Stomach (tissue), 19 donors: ENCODE measurements at places on chromosomes 7 and 10. TPM values are rescaled to one million over a fixed set of nuclear protein-coding genes. Genes with fewer than 3 reads are reported as not detected.

The POM121L12 gene
- not detected for total RNA-seq

The UTF1 gene
- not detected for total RNA-seq

The ZNF804B gene
- total RNA-seq: not detected

The HERC4 gene
- total RNA-seq: 57.2 TPM

The VAX1 gene
- not detected for total RNA-seq

The UCMA gene
- not detected for total RNA-seq

The MYO1G gene
- 4.0 TPM for total RNA-seq

The CALD1 gene
- 630 TPM for total RNA-seq

The DCLRE1C gene
- total RNA-seq: 22.6 TPM

The RHOBTB1 gene
- 52.3 TPM for total RNA-seq

The TTYH3 gene
- total RNA-seq: 16.2 TPM

The PDGFA gene
- 90.2 TPM for total RNA-seq

The CUZD1 gene
- not detected for total RNA-seq

The TMEM270 gene
- total RNA-seq: not detected

The CCDC201 gene
- not detected for total RNA-seq

The UNCX gene
- not detected for total RNA-seq

The LLCFC1 gene
- not detected for total RNA-seq

The CASTOR2 gene
- 18.8 TPM for total RNA-seq

The ITPRIP gene
- total RNA-seq: 9.2 TPM

The NAT16 gene
- total RNA-seq: not detected

The GALNT17 gene
- 0.89 TPM for total RNA-seq

The PANK1 gene
- total RNA-seq: 7.4 TPM

The AVPI1 gene
- total RNA-seq: 11.7 TPM

The SEMA3C gene
- 344 TPM for total RNA-seq

The MACROH2A2 gene
- 9.2 TPM for total RNA-seq

The HOXA7 gene
- not detected for total RNA-seq

The KCNIP2 gene
- total RNA-seq: 1.2 TPM

The AKR1C4 gene
- total RNA-seq: not detected

The MXI1 gene
- 19.7 TPM for total RNA-seq

The TFEC gene
- 0.45 TPM for total RNA-seq

The CCDC3 gene
- total RNA-seq: 9.0 TPM

The ASIC3 gene
- 25.9 TPM for total RNA-seq

The SLC29A4 gene
- total RNA-seq: 2.4 TPM

The EGR2 gene
- total RNA-seq: not detected

The CYP26C1 gene
- not detected for total RNA-seq

The TAS2R3 gene
- 5.7 TPM for total RNA-seq

The IFIT1B gene
- not detected for total RNA-seq

The OR2A5 gene
- not detected for total RNA-seq

The FAM25A gene
- total RNA-seq: not detected

The LIPK gene
- total RNA-seq: not detected

The TUBAL3 gene
- not detected for total RNA-seq

The HABP2 gene
- total RNA-seq: 2.0 TPM

The NYAP1 gene
- not detected for total RNA-seq

The CCDC172 gene
- not detected for total RNA-seq

The HELLS gene
- 1.7 TPM for total RNA-seq

The COL13A1 gene
- 8.8 TPM for total RNA-seq

The WEE2 gene
- total RNA-seq: 0.37 TPM

The PNLIPRP3 gene
- total RNA-seq: not detected
